ENCODE measurements at places on chromosomes 4 and X. TPM values are rescaled to one million over a fixed set of nuclear protein-coding genes. Genes with fewer than 3 reads are reported as not detected.

MAGEA2 gene
- total RNA-seq, result not detected

GRCh38 chr4:76998251-76998901, 48.8 kb downstream of the SEPTIN11 start:
- no peak for DNase-seq

GRCh38 chr4:148054275-148054674, 322.4 kb downstream of the ARHGAP10 start:
- DNase-seq, result peak; percentile 23

GRCh38 chr4:78673337-78673736, 102.8 kb upstream of the BMP2K start:
- no peak for DNase-seq

DNA sequence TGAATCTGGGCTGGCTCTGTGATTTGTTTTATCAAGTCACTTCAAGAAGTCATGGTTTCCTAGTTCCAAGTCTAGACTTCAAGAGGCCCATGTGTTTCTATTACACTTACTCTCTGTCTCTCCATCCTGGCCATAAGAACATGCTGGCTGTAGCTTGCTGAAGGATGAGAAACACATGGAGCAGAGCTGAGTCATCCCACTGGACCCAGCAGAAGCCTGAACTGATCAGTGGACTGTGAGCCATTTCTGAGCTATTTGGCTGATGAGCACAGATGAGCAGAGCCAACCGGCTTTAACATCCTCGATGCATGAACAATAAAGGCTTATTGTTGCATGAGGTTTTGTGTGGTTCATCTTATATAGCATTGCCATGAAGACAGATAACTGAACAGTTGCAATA, 290.6 kb upstream of the BOD1L1 start:
- no peak for DNase-seq

GRCh38 chrX:82031250-82031649, 829.3 kb downstream of the SH3BGRL start:
- no peak for DNase-seq

MND1 gene
- 0.67 TPM for total RNA-seq

GRCh38 chr4:29220761-29221160, 1499.4 kb upstream of the PCDH7 start:
- DNase-seq, result no peak

DNA sequence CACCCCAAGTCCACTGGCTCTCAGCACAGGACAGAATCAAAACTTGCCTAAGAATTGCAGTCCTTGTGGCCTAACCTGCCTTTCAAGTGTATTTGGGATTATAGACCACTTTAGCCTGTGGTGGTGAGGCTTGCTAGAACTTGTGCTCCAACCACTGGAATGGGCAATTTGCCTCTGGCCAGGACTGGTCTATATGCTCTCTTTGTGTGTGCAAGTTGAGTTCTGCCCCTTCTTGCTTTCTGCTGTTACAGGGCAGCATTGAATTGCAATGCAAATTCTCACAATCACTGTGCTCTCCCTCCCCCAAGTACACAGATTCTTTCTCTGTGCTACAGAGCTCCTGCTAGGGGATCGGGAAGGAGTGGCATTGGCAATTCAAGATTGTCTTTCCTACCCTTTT, 233.6 kb upstream of the DIPK2B start:
- no peak for DNase-seq

ETNPPL gene
- total RNA-seq, result not detected

DNA sequence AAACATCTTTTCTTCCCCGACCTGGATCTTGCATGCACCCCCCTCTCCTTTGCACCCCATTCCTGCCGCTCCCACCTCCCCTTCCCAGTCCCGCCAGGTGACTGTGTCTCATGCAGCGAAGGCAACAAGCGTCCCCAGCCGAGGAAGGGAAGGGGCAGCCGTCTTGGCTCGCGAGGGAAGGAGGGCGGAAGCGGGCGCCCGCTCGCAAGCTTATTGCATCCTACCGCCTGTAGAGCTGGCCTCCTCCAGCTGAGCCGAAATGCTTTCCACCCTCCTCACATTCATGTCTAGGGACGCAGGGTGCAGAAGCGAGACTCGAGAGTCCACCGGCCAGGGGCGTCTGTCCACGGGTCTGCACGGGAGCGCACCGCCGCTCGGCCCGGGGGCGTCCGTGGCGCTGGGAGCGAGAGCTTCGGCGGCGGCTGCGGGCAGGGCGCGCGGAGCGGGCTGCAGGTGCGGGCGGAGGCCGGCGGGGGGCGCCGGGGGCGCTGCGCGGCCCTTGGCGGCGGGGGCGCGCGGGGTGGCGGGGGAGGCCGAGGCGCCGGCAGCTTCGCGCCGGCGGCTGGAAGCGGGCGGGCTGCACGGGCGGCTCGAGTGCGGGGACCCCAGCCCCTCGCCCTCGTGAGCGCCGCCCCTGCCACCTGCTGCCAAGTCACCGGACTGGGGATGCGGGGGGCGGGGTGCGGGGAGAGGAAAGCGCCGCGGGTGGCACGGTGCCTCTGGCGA, at the start of gene KCNIP4:
Gene KCNIP4 (minus strand): TSS at position 426 of the 726 bp plus-strand sequence.
- peak; percentile 1 for DNase-seq

OTUD6A gene
- not detected for total RNA-seq

DNA sequence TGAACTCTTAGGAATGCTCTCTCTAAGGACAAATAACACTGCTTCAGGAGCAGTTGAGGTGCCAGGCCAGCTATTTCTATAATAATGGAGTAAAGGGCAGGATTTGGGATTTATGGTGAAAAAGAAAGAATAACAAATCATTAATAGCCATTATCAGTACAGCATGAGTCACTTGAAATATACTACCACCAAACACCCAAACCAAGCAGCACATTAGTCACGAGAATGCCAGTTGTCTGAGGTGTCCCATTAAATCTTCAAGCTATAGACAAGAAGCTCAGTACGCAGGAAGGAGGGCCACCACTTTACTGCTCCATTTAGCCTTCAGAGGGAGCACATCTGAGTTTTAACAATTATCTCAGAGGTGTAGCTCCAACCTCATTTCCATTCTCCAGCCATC, 106.8 kb upstream of the MAGEA10 start:
- no peak for DNase-seq

DNA sequence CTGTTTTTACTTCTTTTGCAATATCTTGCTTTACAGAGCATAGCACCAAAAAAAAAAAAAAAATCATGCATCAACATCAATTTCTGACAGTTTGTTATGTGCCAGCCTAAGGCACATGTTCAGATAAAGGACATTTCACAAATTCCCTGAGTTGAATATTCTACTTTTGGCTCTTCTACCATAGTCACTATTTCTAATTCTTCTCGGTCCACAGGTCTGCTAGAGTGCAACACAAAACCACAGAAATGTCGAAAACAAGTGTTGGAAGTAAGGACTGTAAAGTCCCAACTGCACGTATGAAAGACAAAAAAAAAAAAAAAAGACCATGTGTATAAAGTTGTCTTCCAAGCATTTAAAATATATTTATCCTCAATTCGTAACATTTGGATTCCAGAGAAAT, 494.2 kb upstream of the INTU start:
- no peak for DNase-seq

SSX2B gene
- total RNA-seq, result not detected

MAGEB17 gene
- total RNA-seq, result not detected

- DNase-seq, result no peak
Observed at GRCh38 chr4:153383131-153383530, 38.6 kb downstream of the MND1 start.

DNA sequence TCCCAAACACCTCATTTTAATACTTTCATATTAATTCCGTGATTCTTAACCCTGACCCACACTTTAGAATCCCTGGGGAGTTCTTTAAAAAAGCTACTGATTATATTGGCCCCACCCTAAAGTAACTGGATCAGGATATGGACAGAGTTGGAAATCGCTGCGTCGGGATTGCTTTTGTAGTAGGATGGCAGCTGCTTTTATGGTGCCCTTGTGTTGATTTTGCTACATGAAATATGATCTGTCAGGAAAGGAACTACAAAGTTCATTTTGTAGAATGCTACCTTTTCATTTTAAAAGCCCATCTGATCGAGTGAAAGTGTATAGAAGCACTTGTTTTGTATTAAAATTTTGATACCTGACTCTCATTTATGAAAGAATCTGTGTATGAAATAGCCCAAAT, 43.6 kb downstream of the TMEM131L start:
- DNase-seq, result no peak

GLRA2 gene
- total RNA-seq, result not detected

GRCh38 chrX:150465326-150465725, 102.2 kb downstream of the MAMLD1 start:
- DNase-seq, result no peak

- DNase-seq, result no peak
Observed at GRCh38 chrX:108735679-108736508, 469 bp downstream of the IRS4 start.

DNA sequence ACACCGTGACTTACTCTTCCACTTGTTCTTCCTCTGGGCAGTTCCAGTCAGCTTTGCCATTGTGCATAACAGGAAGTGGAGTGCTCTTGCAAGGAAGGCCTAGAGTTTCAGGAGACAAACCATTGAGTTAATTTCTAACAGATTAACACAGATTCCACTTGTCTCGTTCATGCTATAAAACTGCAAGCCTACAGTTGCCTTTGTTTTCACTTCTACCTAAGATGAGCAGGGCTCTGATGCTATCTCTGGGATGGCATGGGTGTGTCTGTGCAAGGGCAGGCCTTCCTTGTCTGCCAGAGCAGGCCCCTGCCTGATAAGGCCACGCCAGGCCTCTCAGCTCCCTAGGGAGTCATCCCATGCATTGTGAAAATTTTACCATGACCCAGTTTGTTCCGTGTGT, 67.7 kb upstream of the PGRMC2 start:
- DNase-seq, result no peak

CT45A1 gene
- total RNA-seq, result not detected

DNA sequence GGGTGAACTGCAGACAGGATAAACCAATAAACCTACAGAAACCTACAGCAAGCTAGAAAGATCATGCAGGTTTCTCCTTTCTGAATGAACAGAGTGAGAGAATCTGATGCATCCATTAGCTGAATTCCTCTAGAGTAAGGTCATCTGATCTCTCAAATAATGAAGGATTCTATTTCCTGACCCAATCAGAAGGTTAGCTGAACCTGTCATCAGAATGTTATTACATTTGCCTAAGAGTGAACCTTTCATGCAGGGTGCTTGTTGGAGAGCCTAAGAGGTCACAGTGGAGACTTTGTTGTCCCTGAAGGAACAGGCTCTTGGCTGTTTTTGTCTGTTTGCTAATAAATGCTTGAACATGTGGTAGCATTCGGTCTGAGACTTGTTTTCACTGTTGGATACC, 24.0 kb downstream of the MEPE start:
- no peak for DNase-seq

DNA sequence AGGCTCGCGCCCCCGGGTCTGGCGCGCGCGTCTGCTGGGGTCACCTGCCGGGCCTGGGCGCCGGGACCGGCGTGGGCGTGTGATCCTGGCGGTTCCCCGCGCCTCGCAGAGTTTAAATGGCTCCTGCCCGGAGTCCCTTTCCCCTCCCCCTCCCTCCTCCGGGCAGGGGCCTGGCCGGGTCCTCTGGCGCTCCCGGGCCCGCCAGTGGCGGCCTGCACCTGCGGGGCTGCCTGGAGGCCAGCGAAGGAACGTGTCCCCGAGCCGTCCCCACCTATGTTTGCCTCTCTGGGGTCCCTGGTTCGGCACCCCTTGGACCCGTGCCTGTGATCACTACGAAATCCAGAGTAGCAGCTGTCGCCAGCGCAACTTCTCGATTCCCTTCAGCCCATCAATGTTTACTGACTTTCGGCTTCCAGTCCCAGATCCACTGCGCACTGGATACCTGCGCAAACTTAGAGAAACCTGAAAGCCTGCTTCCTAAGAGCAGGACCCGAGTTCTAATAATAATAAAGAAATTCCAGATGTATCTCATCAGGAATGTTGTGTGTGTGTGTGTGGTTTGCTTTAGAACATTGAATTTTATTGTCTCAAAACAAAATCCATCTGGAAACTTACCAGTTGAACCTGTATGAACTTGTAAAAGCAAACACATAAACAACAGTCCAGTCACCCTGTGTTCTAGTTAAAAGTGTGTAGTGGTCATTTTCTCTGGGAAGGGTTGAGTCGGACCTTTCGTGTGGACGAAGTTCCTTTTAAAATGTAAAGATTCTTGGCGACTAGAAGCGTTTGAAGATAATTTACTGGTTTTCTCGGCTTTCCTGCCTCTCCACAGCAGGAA, 788 bp downstream of the SHROOM2 start:
- DNase-seq, result no peak

DNA sequence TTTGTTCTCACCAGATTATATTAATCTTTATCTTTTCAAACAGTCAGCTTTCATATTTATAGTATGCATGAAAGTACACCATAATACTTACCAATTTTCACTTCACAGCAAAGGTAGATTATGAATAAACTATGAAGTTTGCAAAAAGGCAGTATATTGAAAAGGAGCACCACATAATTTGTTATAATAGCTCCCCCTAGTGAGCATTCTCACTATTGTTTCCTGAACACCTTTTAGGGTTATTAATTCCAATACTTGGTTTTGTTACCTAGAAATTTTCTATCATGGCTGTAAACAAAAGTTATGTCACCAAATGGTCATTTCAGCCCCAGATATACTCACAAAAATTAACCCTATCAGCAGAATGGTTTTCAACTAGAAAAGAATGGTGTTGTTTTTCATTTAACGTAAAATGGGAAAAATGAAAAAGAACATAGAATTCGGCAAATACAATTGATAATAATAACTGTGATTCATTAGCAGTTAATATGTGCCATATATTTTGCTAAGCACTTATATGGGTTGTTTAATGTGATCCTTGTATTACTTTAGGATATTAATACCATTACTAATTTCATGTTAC, 30.2 kb upstream of the NKX6-1 start:
- peak; percentile 32 for DNase-seq

Data from CD4-positive, CD25-positive, alpha-beta regulatory T cell (primary cell).